Inflammatory macrophage treated with lipopolysaccharide for 4 hours (primary cell): ENCODE measurements at places on chromosomes 6 and 20.

DNA sequence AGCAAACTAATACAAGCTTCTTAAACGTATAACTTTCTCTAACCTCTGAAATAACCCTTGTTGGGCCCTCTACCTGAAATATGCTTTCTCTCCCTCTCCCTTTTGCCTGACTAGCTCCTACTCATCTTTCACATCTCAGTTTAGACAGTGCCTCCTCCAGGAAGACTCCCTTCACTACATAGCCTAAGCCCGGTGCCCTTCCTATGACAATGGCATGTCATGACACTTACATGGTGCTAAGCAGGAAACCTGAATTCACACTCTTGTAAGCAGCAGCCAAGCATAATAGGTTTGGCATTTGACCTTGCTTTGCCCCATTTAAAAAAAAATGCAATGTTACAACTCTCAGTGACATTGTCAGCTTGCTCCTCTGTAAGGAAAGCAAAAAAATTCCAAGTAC lies 33.1 kb upstream of the FBXL4 start:
- DNase-seq = no peak

DNA sequence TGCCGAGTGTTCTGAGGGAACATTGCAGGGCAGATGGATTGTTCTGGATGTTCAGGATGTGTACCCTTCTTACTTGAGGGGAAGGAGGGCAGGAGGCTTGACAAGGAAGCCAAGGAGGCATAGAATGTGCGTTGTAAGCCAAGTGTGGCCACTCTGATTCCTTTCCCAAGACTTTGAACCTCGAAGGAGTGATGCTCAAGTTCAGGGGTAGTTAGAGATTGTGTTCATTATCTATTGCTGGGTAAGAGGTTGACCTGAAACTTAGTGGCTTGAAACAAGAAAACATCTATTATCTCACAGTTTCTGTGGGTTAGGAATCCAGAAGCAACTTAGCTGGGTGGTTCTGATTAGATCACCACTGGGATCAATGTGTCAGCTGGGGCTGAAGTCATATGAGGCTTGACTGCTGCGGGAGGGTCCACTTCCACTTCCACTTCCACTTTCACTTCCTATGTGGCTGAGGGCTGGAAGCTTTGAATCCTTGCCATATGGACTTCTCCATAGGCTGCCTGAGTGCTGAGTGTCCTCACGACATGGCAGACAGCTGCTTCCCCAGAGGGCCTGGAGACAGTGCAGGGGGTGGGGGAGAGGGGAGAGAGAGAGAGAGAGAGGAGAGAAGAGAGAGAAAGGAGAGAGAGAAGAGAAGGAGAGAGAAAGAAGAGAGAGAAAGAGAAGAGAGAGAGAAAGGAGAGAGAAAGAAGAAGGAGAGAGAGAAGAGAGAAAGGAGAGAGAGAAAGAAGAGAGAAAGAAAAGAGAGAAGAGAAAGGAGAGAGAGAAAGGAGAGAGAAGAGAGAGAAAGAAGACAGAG lies 6.9 kb upstream of the CD40 start:
- DNase-seq = peak; percentile 99

DNA sequence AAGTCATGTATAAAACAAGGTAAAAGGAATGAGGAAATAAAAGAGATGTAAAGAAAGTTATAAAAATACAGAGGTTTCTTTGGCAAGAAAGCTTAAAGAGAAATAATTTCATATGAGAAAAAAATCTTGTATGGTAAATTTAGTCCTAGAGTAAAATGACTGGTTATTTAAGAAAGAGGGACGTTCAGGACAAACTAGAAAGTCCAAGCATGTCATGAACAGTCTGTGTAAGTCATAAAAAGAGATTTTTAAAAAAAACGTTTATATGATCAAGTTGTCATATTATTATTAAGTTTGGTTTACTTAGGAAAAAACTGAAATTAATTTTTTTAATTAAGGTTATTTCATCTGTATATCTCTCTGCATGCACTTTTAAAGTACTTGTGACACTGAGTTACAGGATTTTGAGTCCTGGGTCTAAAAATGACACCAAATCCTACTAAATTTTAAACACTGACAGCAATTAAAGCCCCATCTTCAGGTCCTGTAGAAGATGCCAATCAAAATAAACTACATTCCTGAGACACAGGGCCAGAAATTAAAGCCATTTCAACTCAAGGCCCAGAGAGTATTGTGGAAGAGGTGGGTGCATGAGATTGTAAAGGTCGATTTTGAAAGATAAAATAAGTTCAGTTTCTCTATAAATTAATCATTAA lies 62.4 kb downstream of the AGPAT4 start:
- DNase-seq = no peak

- DNase-seq = no peak
Measured at GRCh38 chr6:45563041-45563440, 185.3 kb upstream of the SUPT3H start.

GRCh38 chr6:133396984-133397348 lies 155.8 kb downstream of the EYA4 start:
- DNase-seq = no peak

DNA sequence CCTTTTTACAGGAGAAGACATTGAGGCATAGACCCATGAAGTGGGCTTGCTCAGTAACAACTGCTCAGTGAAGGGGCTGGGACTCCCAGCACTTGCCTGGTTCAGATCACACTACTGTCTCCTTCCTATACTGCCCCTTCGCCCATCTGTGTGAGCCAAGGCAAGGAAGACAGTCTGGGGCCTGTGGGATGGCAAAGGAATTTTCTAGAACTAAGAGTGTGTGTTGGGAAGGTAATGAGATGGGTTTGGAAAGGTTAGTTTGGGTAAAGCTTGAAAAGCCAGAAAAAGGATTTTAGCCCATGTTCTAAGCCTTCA lies 213.3 kb upstream of the AGPAT4 start:
- no peak for DNase-seq
